Stimulated activated CD4-positive, alpha-beta T cell treated with anti-CD3 and anti-CD28 coated beads, Interleukin-2, amount 100 ng/mL, for 4 hours (primary cell): ENCODE measurements at places on chromosomes 7 and 10.
A peak's percentile ranks its signal among the peaks of the same experiment; 100 is the strongest.

GRCh38 chr10:77630507-77630848 is 7.1 kb downstream of the KCNMA1 start:
- no peak for DNase-seq

- no peak for DNase-seq
Observed at GRCh38 chr7:150466477-150466876, 16.0 kb downstream of the GIMAP8 start.

DNA sequence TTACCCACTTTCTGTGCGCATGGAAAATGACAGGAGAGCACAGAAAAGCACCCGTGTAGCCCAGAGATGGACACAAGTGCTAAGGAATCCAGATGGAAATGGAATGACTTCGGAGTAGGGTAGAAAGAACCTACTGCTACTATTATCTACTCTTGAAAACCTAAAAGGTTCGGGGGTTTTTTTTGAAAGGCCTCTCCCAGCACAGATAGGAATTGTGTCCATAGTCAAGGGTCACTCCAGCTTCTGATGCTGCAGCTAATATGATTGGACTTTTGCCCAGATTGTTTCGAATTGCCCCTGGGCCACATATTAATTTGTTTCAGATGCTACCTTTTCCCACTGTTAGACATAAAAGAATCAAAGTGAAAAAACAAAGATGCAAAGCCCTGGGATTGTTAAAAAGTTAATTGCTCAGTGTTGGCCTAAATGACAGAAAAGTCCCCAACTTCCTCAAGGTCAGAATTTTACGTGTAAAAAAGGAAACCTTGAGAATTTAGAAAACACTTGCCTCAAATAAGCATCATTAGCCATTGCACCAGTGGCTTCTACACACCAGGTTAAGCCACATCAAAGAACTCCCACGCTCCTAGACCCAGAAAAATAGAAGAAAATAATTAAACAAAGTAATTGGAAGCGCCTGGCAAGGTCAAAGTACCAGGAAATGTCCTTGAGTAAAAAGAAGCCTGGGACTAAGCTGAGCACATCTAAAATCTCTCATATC is 40.8 kb upstream of the INSIG1 start:
- DNase-seq: no peak

DNA sequence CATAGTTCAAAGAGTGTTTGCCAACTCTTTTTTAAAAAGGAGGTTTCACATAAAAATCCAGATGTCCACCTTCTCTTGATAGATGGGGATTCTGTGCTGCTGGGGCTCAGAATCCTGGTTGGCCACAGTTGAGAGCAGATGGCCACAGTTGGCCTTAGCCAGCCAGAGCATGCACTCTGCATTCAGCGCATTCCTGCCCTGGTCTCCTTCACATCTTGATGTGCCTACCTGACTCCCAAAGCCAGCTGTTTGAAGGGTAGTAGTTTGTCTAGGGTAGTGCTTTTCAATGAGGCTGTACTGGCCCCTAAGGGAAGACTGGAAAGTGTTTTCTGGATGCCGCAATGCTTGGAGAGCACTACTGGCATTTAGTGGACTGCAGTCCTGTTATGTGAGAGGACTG is 208.1 kb upstream of the HDAC9 start:
- no peak for DNase-seq

DNA sequence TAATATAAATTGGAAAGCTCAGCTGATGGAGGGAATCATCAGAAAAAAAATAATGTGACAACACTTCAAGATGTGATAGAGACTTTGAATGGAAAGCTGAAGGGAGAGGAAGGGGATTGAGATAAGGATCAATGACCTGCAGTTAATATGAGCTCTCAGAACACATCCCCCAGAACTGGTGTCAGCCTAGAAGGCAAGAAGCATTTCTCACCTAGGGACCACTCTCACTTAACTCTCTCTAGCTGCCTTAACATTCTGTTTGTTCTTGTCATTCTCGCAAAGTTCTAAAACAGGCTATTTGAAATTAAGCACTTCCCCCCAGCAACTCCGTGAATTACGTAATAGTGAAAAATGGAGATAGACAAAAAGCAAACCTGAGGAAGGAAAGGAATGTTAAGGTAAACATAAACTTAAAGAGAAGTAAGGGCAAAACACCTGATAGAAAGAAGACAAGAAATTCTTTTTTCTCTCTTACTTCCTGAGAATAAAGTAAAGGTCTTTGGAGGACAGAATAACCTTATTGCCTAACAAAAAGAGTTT is 1.2 kb upstream of the MPP7 start:
- no peak for DNase-seq

- no peak for DNase-seq
Observed at GRCh38 chr10:131816157-131816775, 84.5 kb upstream of the PPP2R2D start.

DNA sequence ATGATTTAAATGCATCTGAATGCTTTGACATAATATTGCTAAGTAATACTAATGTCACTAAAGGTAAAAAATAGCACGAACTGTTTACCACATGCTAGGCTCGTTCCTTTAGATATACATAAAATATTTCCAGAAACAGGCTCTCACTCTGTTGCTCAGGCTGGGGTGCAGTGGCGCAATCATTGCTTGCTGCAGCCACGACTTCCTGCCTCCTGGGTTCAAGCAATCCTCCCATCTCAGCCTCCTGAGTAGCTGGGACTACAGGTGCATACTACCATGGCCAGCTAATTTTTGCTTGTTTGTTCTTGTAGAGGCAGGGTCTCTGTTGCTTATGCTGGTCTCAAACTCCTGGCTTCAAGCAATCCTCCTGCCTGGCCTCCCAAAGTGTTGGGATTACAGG is 183.3 kb downstream of the SGMS1 start:
- DNase-seq: no peak

DNA sequence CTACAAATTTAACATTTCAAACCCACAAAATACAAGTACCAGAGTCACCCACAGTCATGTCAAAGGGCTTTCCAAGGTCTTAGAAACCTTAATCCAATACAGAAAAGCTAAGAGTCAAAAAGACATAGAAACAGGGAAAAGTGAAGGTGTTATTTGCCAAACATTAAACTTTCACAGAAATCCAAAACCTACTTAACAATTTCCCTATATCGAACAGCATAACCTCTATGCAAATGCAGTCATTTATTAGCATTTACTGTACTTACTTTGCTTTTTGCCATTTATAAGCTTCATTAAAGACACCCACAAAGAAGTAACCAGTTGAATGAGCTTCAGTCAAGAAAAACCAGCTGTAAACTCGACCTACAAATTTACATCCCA is 1.6 kb downstream of the PANK1 start:
- no peak for DNase-seq

DNA sequence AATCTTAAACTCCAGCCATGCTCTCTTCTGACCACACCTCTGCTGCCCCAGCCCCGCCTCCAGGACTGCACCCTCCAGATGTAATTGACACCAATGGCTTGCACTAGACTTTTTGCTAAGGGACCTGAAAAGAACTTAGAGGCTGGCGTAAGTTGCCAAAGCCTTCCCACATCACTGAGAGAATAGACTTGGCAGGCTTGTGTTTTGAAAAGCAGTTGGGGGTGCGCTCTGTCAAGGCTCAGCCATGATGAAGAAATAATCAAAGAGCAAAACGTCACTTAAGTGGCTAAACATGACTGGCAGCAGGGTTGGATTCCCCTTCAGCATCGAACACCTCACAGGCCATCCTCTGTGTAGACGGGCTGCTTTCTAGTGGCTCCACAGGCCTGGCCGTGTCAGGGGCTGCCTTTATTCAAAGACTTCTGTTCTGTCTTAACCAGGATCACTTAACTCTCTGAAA is 195.2 kb upstream of the C7orf33 start:
- DNase-seq: no peak

DNA sequence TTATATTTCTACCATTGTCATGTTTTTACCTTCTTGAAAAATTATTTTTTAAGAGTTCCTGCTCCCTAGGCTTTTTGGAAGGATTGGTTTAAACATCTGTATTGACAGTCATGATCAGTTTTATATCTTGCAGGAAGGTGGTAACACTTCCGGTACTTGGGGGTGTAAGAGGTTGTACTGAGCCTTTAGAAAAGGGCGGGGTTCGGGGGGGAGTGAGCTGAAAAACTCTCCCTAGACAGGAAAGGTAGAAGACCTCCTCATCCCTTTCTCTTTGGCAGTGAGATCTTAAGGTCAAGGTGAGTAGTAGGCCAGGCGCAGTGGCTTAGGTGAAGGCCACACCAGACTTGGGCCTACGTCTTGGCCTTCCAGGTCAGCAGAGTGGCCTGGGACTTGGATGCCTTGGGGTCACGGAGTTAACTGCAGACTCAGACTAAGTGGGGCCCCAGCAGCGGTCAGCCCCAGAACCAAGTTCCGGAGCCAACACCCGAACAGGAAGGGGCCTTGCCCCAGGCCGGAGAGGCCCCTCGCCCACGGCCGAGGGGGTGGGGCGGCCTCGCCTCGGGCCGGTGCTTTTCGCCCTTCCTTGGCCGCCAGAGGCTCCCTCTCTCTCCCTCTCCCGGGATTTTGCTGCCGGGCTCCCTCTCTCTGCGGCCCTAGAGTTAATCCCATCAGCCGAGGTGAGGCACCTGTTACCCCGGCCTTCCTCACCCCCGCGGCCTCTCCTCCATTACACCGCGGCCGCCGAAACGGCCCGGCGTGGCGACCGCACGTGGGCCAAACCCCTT is at the start of gene PPP1R9A:
PPP1R9A (plus strand) TSS at position 569 of the 785 bp plus-strand sequence. CDS start 2,520 bp downstream, outside the sequence.
- DNase-seq: no peak

DNA sequence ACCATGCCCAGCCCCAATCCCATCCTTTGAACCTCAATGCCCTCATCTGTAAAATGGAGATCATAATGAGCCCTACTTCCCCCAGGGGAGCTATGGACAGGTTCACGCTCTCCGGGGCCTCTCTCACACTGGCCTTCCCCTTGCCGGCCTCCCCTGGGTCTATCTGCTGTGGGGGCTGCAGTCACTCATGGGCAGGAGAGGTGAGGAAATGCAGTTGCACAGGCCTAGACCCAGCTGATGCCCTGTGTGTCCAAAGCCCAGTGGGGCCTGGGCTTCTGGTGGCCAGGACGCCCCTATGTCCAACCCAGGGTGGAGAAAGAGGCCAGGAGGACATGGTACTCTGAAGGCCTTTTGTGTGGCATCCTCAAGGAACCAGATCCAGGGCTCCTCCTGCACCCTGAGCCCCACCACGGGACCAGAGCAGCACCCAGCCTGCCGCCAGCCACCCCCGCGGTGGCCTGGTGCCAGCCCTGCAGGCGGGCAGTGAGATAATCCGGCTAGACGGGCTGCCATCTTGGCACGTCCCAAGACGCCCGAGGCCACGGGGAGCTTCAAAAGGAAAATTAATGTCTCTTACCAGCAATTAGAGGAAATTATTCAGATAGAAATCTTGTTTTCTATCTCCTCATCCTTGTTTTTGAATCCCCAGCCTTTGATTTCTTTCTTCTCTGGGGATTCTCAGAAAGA is 39.0 kb downstream of the MYL10 start:
- DNase-seq: no peak

GRCh38 chr7:109331423-109331822 is 761.7 kb downstream of the DNAJB9 start:
- no peak for DNase-seq

- no peak for DNase-seq
Observed at GRCh38 chr7:158378978-158379377, 208.6 kb downstream of the PTPRN2 start.

DNA sequence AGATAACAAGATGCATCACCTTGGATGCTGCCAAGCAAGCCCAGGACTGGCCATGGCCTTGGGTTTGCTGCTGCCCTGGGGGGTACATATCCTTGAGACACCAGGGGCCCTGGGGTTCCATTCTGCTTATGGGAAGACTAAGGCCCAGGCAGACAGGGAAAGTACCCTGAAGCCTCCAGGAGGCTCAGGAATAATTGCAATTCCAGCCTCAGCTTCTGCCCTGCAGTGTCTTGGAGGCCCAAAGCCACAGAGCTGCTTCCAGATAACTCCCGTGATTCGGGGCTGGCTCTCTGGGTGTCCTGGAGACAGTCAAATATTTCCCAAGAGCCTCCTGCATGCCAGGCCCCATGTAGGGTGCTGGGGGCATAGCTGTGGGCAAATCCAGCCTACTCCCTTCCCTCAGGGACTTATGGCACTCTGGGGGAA is 22.6 kb downstream of the MYL10 start:
- no peak for DNase-seq

GRCh38 chr7:155191137-155191536 is 106.5 kb upstream of the INSIG1 start:
- no peak for DNase-seq

- DNase-seq: no peak
Observed at GRCh38 chr7:154854836-154855235, 148.1 kb downstream of the PAXIP1 start.

DNA sequence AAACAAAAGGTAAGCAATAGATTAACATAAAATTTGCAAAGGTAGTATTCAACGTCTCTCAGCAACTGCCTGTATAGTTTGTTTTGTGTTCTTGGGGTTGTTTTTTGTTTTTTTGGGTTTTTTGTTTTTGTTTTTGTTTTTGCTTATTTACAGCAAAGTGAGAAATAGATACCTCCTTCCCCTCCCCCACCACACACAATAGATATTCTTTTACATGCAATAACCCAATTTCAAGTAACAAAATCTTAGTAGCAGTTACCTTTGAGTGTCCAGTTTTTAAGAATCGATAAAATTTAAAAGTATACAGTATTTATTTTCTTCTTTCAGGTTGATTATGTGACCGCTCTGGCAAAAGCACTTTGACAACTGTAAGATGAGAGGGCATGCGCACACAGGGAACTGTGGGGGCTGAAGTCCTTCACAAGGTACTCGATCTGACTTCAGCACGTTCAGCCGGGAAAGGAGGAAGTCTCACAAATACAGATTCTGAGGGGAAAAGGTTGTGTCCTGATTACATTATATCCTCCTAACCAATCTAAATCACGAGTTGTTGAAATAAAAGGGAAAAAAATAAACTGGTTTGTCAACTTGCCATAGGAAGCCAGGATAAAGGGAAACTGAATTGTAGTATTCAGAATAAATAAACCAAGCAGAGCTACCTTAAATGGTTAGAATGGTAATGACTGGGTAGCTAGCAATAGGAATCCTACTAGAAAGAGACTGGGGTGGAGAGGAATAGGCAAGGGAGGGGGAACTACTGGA is 47.8 kb downstream of the CPEB3 start:
- DNase-seq: peak; percentile 26

- no peak for DNase-seq
Observed at GRCh38 chr7:94042381-94042780, 38.2 kb upstream of the BET1 start.

DNA sequence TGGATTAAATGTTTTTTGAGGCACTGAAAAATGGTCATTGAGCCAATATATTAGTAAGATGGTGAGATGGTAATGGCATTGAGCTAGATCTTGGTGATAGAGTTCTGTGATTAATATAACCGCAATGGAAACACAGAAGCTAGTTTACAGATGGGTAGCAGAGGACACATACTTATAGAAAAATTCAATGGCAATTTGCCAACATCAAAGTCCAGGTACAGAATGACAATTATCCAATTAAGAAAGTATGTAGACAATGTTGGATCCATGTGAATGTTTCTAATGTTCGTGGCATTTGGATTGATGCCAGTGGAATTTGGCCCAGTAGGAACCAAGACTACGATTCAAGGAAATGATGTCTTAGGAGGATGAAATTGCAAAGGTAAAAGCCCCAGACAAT is 187.8 kb downstream of the GNAT3 start:
- no peak for DNase-seq

DNA sequence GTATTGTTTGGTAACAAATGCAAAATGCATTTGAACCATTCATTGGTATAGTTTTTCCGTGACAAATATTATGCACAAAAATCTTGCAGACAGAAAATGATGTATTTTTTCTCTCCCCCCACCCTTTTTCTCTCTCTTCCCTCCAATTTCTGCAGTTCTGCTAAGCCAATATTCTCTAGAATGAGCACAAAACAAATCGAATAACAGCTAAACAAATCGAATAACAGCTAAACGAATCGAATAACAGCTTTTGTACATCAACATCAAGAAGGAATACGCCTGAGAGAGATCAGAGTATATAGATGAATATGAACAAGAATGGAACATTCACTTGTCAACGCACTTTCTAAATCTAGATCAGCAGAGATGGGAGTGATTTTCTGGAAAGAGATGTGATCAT is 108.0 kb upstream of the KMT2E start:
- no peak for DNase-seq
